ENCODE measurements at places on chromosomes 12 and 14.

GRCh38 chr12:120240495-120240833 lies 25.1 kb downstream of the PXN start:
- no peak for DNase-seq

GRCh38 chr12:31300783-31301182 lies 25.2 kb downstream of the SINHCAF start:
- DNase-seq: no peak

GRCh38 chr12:54038284-54038870 lies 5.5 kb downstream of the HOXC5 start:
- no peak for DNase-seq

- DNase-seq: no peak
These were observed 144.9 kb upstream of the CCDC196 start for GRCh38 chr14:66341239-66341638.

DNA sequence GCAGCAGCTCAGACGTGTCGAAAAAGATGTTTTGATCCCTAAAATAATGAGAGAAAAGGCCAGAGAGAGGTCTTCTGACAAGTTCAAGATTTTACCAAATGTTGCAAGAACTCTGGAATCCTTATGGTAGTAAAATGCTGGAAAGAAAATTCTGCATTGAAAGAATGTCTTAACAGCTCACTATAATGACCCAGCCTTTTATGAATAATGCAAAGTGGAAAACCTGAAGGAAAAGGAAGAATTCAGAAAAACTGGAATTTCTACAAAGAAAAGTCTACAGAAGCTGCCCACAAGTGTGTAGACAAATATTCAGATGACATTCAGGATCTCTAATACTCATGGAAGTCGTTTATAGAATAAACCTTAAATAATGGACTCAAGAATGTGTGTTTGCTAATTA lies 1.8 kb upstream of the CCDC88C start:
- DNase-seq: no peak

DNA sequence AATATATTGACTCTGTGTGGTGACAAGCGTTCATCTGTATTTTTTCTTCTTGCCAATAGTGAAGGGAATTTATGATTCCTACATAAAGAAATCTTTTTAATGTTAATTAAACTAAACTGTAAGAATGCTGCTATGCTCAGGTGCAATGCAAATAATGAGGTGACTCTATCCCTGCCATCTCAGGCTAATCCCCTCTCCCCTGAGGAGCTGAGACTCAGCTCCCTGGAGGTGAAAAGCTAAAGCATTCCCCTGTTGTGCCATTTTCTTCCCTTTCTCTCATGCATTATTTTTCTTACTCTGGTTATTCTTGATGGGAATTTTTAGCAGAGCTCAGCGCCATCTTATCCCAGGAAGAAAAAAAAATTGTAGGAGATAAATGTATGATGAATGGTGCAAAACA lies 113.9 kb upstream of the FGD4 start:
- DNase-seq: no peak

- DNase-seq: no peak
These were observed 6.4 kb downstream of the NFYB start for GRCh38 chr12:104131609-104132008.

GRCh38 chr12:14560904-14561574 lies 6.6 kb downstream of the PLBD1 start:
- DNase-seq: no peak

DNA sequence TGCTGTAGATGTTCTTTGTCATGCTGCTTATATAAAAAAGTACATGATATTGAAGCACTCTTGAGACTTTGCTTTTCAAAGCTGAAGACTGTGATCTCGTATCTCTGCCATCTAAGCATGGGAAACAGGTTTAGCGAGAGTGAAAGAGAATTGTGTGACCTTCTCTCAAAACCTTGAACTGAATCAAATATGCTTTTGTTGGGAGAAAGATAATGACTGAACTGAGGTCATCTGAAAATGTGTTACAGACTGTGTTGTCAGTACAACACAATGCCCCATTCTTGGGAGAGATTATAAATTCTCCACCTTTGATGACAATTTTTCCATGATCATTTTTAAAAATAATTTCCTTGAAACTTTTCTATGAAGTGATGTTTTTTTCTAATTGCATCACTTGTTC lies 272.1 kb upstream of the SEL1L start:
- DNase-seq: no peak

DNA sequence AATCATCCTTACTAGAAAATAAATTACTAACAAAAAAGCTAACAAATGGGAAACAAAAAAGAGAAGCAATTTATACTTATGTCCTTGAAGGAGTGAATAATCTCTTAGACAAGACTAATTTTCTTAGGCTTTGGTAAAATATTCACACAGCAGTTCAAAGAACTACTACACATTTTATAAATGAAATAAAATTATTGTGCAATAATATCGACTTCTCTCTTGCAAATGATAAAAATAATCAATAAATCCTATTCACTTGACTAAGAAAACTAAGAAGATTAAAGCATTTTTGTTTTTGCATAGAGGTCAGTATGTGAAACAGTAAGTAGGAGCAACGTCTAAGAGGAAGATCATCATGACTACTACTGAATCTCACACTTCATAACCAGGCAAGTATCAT lies 82.0 kb downstream of the EML5 start:
- DNase-seq: no peak

GRCh38 chr12:117484901-117485300 lies 123.5 kb upstream of the NOS1 start:
- DNase-seq: no peak

GRCh38 chr14:91419044-91419397 lies 1.4 kb upstream of the CCDC88C start:
- no peak for DNase-seq

- DNase-seq: peak; percentile 8
These were observed 96.1 kb downstream of the CRADD start for GRCh38 chr12:93773122-93773871.

DNA sequence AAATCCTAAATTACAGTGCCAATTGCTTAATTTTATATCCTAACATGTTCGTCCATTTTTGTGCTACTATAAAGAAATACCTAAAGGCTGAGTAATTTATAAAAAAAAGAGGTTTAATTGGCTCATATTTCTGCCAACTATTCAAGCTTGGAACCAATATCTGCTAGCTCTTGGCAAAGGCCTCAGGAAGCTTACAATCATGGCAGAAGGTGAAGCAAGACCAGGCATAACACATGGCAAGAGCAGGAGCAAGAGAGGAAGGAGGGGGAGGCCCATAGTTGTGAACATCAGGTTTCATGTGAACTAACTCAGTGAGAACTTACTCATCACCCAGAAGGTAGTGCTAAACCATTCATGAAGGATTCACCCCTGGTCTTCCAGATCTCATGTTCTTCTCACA lies 494.3 kb downstream of the CCER1 start:
- DNase-seq: no peak

- no peak for DNase-seq
These were observed 19.0 kb downstream of the RIN3 start for GRCh38 chr14:92532490-92533163.

DNA sequence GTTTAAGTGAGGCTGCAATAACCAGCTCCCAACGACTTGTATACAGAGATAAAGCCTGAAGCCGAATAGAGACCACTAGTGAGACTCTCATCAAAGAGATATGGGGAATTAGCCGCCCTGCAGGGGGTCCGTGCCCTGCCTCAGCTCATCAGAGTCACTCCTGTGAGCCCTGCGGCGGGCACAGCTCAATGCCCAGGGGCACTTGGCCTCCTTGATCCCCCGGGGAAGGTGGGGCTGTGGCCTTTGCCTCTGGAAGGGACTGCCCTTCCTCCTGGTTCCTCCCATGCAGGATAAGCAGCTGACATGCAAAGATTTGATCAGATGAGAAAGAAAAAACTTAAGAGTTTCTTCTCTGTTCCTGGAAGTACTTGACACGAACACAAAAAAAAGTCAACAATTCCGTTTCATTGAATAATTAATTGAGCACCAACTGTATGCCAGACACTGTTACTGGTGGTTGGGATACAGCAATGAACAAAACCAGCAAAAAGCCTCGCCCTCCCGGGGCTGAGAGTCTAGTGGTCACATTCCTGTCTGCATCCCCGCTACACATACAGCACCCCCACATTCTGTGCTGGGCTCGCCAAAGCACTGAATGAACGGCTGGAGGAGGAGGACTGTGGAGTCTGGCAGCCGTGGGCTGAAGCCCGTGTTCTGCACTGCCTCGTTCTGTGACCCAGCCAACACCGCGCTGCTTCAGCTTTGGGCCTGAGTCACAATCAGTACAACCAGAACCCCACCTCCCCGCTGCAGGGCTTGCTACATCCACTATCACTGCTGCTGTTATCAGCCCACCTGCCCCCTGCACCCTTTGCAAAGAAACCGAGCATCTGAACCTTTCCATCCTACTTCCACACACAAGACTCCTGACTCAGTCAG lies 10.3 kb downstream of the TTC7B start:
- DNase-seq: no peak

DNA sequence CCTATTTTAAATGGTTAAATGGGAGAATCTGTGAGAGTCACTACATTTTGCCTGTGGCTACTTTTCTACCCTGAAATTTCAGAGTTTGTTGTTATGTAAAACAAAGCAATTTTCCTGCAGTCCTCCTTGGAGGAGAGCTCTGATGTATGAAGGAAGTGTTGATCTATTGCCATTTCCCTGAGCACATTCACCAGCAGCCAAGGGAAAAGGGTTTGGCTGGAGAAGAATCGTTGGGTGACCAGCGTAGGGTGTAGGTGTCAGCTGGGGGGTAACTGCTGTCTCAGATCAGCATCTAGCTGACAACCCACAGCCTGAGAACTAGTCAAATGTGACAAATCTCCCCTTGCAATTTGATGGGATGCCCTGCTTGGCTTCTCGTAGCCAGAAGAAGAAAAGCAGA lies 230.5 kb downstream of the PDZRN4 start:
- no peak for DNase-seq

DNA sequence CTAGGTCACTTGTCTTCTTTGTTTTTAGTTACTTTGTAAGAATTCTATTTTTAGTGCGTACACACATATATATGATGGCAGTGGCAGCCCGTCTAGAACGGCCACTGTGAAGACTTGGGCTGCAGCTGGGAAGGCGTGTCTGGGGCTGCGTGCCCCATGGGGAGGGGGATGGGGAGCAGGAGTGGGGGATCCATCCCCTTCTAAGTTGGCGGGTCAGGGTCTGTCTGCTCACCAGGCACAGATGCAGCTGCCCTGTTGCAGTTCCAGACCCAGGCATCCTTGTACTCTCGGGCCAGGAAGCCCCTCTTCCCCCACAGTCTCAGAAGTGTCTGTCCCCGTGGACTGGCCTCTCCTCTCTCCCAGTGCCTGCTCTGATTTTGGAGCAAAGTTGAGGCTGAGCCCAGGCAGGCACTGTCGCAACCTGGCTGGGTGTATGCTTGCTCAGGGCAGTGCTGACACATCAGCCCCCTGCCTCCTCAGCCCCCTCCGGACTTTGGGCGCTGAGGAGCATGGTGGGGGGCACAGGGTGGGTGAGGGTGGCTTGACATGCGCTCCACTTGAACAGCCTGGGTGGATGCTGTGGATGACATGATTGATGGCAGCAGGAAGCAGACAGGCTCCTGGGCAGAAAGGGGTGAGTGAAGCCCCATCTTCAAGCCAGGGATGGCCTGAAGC lies 271.2 kb upstream of the NAV3 start:
- DNase-seq: no peak

- DNase-seq: no peak
These were observed 157.2 kb upstream of the SYT10 start for GRCh38 chr12:33596814-33597213.

- no peak for DNase-seq
These were observed 16.6 kb upstream of the PLEK2 start for GRCh38 chr14:67428501-67429031.

DNA sequence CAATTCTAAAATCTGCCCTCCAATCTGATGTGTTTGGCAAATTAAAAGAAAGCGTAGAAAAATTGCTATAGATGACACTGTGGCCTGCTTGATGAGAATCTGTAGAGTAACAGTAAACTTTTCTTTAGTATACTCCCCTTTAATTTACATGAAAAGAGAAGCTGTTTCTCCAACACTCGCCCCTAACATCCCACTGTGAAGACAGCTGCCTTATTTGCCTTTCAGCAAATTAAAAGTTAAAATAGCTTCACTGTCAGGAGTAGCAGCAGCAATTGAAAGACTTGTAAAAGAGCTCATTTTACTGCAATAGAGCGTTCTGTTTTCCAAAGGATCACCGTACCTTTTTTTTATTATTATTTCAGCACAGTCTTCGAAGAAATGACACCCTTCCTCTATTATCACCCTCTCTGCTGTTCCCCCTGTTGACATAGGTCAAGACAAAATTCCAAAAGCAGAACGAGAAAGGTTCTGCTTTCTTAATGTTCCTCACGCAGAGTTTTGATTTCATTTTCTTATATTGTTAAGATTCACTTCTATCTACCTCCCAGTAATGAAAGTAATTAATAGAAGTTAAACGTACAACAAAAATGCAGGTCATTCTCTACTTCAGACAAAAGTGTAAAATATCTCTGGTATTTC lies 153.5 kb upstream of the USP15 start:
- no peak for DNase-seq

GRCh38 chr12:123077298-123078119 lies 73.4 kb downstream of the PITPNM2 start:
- no peak for DNase-seq

DNA sequence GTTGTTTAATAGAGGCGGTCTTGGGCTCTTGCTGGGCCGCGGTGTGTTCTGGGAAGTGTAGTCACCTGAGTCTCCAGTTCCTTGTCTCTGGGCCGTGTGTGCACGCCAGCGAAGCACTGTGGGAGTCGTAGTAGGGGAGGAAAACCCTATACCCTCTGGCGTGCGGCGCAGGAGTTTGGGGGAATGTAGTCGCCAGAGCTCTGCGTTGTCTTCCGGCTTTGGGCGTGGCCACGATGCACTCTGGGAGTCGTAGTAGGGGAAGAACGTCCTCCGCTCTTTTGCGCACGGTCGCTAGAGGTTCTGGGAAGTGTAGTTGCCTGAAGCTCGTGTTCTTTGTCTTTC lies 726 bp upstream of the ZNF140 start:
- DNase-seq: no peak

DNA sequence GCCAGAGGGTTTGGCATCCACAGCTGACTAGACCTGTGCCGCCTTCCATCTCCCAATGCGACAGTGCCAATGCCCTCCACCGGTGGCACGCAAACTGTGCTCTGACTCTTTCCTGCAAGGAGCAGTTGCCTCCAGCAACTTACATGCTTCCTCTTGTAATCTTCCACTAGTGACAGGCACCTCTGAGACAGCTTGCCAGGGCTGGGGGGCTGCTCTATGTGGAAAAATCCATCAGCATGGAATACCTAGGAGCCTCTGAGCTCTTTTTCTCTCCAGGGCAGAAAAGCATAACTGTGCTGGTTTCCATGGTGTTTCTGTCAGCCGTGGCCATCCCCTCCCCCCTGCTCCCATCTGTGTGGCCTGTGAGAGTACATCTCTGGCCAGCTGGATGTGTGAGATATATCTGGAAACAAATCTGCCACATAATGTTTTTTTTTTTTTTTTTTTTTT lies 110.6 kb downstream of the MYRFL start:
- DNase-seq: no peak

GRCh38 chr12:26247873-26248272 lies 52.5 kb downstream of the SSPN start:
- no peak for DNase-seq

DNA sequence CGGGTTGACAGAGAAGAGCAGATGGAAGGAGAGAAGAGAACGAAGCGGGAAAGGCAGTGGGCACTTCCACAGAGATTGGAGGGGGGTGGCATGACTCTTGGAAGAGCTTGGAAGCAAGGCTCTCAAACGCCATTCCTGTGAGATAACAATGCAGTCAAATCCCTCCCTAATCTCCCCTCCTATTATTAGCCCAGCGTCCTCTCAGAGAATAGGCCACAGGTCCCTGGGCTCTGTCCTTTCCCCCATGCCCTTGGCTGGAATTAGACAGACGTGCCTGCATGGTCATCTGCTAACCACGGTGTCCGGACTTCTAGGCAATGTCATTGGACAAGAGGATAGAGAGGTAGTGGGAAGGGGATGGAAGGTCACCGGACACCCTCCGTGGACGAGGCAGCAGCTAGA lies 8.0 kb upstream of the MYH7 start:
- no peak for DNase-seq

Measured in B cell (primary cell).